Urinary bladder (tissue), 4 donors: ENCODE measurements at places on chromosomes 5 and 9. TPM values are rescaled to one million over a fixed set of nuclear protein-coding genes. Genes with fewer than 3 reads are reported as not detected.

- DNase-seq: no peak
Measured at GRCh38 chr5:82666312-82666711, 388.2 kb upstream of the RPS23 start.

- no peak for DNase-seq
Measured at GRCh38 chr5:598564-598890, 13.6 kb upstream of the CEP72 start.

GRCh38 chr9:117548556-117548955, 133.7 kb upstream of the ASTN2 start:
- no peak for DNase-seq

NRARP gene
- 6.3 TPM for total RNA-seq

INSL4 gene
- total RNA-seq: not detected

DDX4 gene
- 0.42 TPM for total RNA-seq

GRCh38 chr5:39192450-39193160, 26.8 kb downstream of the FYB1 start:
- no peak for DNase-seq

PAPPA gene
- 5.9 TPM for total RNA-seq

GRCh38 chr9:111937781-111938426, 41.3 kb downstream of the UGCG start:
- DNase-seq: no peak

ENTREP1 gene
- 11.6 TPM for total RNA-seq

GRCh38 chr9:15136646-15137045, 170.4 kb downstream of the TTC39B start:
- no peak for DNase-seq

DNA sequence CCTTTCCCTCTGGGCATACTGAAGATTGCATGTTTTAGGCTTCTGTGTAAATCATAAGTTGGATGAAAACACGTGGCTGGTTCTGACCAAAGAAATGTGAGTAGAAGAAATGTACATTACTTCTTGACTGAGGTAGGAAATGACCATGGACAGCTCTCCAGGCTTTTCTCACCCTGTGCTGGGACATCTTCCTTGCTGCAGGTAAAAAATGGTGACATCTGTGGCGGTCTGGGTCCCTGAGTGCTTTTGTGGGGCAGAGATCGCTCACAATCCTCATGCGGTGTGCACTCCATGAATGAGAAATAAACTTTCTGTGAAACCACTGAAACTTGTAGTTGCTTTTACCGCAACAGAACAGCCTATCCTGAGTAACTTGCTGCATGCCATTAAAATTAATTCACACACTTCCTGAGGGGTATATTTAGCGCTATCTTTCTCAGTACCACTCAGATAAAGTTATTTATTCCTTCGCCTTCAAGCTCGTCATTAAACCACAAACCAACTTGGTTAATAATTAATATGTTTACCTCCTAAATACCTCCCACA, 730.4 kb downstream of the EFNA5 start:
- DNase-seq: no peak

GRCh38 chr9:112375361-112375760, 4.5 kb upstream of the HSDL2 start:
- DNase-seq: no peak

DNA sequence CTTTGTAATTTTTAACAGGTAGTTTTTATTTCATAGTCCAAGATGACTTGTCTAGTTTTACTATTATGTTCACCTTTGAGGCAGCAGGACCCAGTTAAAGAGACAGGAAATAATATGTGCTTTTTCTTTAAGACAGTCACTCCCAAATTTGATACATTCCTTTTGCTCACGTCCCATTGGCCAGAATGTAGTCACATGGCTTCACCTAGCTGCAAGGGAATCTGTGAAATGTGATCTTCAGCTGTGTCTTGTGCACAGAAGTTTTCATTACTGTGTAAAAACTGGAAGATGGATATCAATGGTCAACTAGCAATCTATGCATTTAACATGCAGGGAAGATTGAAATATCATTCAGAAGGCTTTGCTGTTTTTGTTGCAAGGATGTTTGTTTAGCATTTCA, 41.1 kb downstream of the XRCC4 start:
- no peak for DNase-seq

DNA sequence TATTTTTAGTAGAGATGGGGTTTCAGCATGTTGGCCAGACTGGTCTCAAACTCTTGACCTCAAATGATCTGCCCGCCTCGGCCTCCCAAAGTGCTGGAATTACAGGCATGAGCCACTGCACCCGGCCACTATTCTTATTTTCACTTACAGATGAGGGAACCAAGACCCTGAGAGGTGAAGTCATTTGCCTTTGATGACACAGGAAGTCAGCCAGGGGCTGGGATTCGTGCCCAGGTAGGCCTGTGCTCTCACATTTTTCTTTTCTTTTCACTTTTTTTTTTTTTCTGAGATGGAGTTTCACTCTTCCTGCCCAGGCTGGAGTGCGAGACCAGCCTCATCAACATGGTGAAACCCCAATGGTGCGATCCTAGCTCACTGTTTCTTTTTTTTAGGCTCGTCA, 22.2 kb downstream of the ENG start:
- DNase-seq: no peak

DNA sequence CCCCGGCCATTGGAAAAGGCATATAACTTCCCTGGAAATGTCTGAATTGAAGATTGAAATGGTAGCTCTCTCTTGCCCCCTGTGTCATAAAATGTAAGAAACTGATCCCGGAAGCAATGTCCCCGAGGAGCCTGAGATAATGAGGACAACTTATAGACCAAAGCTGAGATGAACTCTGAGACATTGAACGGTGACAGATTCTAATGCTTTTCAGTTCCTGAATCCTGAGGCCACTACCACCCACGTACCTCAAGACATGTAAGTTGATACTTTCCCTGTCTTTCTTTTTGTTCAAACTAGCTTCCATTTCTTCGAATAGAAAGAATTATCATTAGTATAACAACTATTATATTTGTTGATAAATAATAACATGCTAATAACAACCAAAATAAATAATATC, 51.0 kb downstream of the KIF4B start:
- DNase-seq: no peak

- DNase-seq: no peak
Measured at GRCh38 chr9:29290516-29290915, 1717.2 kb upstream of the C9orf72 start.
